ENCODE measurements at places on chromosomes 13 and 19.

GRCh38 chr19:48926909-48927308, 6.6 kb upstream of the DHDH start:
- H3K4me1 ChIP-seq = no peaks in the 10 kb centered on the region
- no peak overlapping the region for H3K27ac ChIP-seq
- H3K27me3 ChIP-seq = no peaks in the 10 kb centered on the region
- H3K36me3 ChIP-seq = no peaks in the 10 kb centered on the region

GRCh38 chr13:107284173-107284572, 716.2 kb upstream of the ARGLU1 start:
- no peak overlapping the region for H3K27ac ChIP-seq
- DNase-seq = no peak
- H3K36me3 ChIP-seq = no peaks in the 10 kb centered on the region
- no peaks in the 10 kb centered on the region for H3K27me3 ChIP-seq
- H3K4me3 ChIP-seq = no peak overlapping the region
- no peaks in the 10 kb centered on the region for H3K4me1 ChIP-seq

- H3K4me1 ChIP-seq = peaks cover 8% of the 10 kb centered on the region
- no peak overlapping the region for H3K4me3 ChIP-seq
- peaks cover 7% of the 10 kb centered on the region for H3K36me3 ChIP-seq
Observed at GRCh38 chr13:51370116-51370515, 30.6 kb downstream of the SERPINE3 start.

- peaks cover 2% of the 10 kb centered on the region for H3K36me3 ChIP-seq
- H3K4me3 ChIP-seq = peak within 1 kb of the TSS; percentile 84
- DNase-seq = no peak
- peaks cover 69% of the 10 kb centered on the region for H3K27me3 ChIP-seq
- H3K4me1 ChIP-seq = peaks cover 3% of the 10 kb centered on the region
Observed at GRCh38 chr13:28100150-28101121, at the start of gene FLT3. Gene FLT3, minus strand, starts transcription at chr13:28100576. Its CDS starts 66 bp downstream, at chr13:28100510.

GRCh38 chr13:21529146-21529893, 70.2 kb upstream of the ZDHHC20 start:
- no peak overlapping the region for H3K4me3 ChIP-seq
- no peak overlapping the region for H3K27ac ChIP-seq
- peaks cover 12% of the 10 kb centered on the region for H3K36me3 ChIP-seq
- DNase-seq = no peak
- H3K4me1 ChIP-seq = peaks cover 18% of the 10 kb centered on the region

DNA sequence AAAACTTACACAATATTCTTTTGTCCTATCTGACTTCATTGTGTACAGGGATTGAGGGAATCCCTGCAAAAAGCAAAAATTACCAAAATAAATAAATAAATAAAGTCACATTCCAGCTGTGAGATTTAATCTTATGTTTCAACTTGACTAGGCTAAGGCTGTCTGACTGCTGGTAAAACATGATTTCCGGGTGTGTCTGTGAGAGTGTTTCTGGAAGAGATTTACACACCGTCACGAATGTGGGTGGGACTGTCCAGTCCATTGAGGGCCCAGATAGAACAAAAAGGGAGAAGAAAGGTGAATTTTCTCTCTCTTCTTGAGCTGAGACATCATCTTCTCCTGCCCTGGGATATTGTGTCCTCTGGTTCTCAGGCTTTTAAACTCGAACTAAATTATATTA, 166.1 kb downstream of the LIG4 start:
- DNase-seq = no peak
- H3K27ac ChIP-seq = no peak overlapping the region
- no peaks in the 10 kb centered on the region for H3K4me1 ChIP-seq
- no peaks in the 10 kb centered on the region for H3K27me3 ChIP-seq
- no peaks in the 10 kb centered on the region for H3K36me3 ChIP-seq
- no peak overlapping the region for H3K4me3 ChIP-seq

DNA sequence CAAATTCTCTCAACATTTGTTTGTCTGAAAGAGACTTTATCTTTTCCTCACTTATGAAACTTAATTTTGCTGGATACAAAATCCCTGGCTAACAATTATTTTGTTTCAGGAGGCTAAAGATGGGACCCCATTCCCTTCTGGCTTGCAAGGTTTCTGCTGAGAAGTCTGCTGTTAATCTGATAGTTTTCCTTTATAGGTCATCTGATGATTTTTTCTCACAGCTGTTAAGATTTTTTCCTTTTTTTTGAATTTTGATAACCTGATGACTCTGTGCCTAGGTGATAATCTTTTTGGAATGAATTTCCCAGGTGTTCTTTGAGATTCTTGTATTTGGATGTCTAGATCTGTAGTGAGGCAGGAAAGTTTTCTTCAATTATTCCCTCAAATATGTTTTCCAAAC, 2661.4 kb downstream of the PCDH9 start:
- no peaks in the 10 kb centered on the region for H3K27me3 ChIP-seq
- H3K4me3 ChIP-seq = no peak overlapping the region
- no peak for DNase-seq
- H3K4me1 ChIP-seq = no peaks in the 10 kb centered on the region

DNA sequence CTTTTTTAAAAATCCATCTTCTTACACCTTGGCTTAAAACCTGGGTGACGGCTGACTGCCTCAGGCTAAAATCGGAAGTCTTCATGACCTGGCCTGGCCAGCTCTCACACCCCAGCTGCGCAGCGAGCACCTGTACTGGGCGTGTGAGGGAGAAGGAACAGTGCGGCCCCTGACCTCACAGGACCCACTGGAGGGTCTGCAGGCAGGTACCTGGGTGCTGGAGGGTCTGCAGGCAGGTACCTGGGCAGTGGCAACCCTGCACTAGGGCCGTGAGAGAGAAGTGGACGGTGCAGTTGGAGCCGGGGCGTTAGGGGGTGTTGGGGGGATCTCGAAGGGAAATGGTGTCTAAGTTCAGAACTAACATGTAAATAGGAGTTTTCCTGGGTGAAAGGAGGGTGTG, 144.3 kb downstream of the STK24 start:
- H3K27ac ChIP-seq = no peak overlapping the region
- H3K36me3 ChIP-seq = peaks cover 2% of the 10 kb centered on the region
- H3K27me3 ChIP-seq = peaks cover 60% of the 10 kb centered on the region
- peaks cover 6% of the 10 kb centered on the region for H3K4me1 ChIP-seq

Measured in T-helper 17 cell (primary cell).